Neuronal stem cell (in vitro differentiated cells): ENCODE measurements at places on chromosomes 2 and 18.

GRCh38 chr2:121558329-121558728 lies 27.6 kb downstream of the RNU4ATAC start:
- no peak for DNase-seq

GRCh38 chr2:182977463-182977862 lies 60.8 kb downstream of the NCKAP1 start:
- no peak for DNase-seq

- DNase-seq: no peak
Observed at GRCh38 chr2:207599636-207600035, 25.6 kb downstream of the METTL21A start.

DNA sequence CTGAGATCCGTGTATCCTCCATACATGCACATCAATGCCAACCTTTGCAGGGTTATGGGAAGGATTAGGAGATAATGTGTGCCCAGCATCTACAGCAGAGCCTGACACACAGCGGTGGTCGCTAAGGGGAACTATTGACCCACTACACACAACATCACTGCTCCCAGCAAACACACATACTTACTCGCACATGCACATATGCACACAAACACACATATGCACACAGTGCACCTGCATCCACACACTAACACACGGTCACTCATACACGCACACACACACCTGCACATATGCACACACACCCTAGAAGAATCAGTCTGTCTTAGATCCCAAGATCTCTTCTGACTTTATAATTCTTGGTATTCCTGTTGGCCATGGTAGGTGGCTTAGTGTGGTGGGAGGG lies 118.3 kb downstream of the GYPC start:
- no peak for DNase-seq

- DNase-seq: no peak
Observed at GRCh38 chr2:20093263-20094141, 42.1 kb upstream of the LAPTM4A start.

DNA sequence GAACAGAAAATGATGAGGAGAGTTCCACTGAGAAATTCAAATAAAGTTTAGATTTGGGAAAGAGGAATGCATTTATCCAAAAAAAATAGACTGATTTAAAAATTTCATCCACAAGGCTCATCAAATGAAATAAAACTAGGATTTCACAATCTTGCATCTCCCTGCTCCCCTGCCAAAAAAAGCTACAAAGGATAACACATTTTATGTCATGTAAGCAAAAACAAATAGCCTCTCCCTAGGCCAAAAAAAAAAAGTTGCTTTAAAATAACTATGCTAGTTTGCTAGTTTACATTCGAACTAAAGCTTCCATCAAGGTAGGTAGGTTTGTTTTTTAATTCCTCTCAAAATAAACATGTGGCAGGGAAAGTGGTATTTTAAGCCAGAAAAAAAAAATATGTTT lies 465.5 kb upstream of the ID2 start:
- DNase-seq: no peak

DNA sequence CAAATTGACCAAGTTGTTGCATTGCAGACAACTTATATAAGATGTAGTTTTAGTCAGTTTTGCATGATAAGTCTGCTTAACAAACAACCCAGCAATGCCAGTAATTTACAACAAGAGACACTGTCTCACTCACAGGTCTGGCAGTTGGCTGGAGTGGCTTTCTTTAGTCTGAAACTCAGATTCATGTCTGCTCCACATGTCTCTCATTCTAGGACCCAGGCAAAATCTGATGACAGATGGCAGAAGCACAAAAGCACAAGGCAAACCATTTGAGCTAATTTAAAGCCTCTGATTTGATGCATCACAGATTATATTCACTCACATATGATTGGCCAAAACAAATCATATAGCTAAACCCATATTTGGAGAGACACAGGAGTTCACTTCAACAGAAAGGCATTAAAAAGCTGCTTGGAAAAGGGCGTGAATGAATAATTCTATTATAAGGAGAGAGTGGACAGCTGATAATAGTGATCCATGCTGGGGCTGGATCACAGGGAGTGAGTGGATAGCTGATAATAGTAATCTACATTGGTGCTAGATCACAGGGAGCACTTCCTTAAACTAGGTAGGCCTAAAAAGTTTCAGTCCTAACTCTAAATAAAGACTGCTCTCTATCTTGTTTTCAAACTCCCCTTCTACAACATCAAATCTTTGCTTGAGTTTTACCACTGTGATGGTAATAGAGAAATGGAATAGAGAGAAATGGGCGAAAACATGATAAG lies 593.2 kb upstream of the ZNF804A start:
- no peak for DNase-seq

DNA sequence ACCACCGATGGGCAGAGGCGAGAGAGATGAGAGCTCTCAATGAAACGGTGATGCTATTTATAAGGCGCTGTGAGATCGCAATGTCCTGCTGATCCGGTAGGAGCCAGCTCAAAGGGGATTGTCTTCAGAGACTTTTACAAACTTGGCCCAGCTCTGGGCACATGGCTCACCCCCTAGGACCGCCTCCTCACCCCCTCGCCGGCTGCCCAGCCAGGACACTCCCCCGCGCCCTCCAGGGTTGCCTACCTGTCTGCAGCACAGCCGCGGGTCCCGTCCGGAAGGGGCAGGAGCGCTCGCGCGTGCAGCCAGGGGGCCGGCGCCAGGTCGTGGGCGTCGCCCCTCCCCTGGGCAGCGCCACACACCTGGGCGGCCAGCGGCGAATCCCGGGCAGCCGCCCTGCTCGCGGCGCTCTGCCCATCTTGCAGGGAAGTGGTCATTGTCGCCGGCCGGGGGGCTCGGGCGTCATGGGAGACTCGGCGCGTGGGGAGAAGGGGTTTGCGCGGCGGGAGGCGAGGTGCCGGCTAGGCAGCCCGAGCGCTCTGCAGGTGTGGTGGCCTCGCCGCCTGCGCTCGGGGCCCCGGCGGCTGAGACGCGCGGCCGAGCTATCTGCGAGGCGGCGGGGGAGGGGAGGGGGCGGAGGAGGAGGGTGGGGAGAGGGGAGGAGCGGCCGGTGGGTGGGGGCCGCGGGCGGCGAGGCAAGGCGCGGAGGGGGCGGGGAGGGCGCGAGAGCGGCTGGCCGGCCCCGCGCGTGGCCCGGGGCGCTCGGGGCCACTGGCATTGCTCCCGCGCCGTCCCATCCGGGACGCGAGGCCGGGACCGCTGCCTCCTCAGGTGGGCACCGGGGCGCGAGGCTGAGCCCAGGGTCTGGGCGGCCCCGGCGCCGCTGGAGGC lies at the start of gene GRB14:
TSS of gene GRB14 (minus strand) at position 610 of the 891 bp plus-strand sequence. CDS start at position 437, 173 bp downstream.
- DNase-seq: no peak

- no peak for DNase-seq
Observed at GRCh38 chr18:34911081-34911480, 130.1 kb upstream of the MAPRE2 start.

DNA sequence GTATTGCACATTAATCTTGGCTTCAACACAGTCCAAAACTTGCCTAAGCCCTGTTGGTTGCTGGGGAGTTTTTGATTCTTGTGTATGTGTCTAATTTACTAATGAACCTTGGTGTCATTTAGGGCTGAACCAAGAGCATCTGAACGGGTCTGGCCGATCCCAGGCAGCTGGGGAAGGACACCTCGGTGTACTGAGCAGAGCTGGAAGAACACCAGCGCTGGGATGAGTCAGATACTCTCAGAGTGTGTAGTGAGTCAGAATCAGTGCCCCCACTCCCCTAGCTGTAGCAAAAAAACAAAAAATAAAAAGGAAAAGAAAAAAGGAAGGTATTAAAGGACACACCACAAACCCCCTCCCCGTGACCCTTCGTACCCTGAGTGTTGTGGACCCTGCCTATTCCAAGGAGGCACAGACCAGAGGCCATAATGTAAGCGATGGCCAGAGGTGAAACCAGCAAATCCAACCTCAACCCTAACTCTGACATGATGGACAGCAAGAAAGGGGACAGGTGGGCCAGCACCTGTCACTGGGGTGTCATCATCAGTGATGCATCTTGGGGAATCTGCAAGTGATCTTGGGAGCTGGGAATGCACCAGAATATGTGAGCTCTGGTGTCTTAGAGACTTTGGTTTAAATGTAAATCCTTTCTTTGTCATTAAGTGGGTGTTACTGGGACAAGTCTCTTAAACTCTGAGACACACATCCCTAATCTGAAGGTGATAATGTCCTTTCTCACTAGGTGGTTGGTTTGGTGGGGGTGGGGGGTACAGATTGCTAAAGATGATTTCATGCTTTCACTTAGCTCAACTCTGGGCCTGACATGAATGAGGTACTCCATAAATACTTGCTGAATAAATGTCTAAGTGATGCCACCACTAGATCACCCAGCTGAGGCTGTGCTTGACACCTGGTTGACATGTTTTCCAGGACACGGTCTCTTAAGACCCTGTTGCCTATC lies 34.2 kb upstream of the NCOA1 start:
- no peak for DNase-seq

DNA sequence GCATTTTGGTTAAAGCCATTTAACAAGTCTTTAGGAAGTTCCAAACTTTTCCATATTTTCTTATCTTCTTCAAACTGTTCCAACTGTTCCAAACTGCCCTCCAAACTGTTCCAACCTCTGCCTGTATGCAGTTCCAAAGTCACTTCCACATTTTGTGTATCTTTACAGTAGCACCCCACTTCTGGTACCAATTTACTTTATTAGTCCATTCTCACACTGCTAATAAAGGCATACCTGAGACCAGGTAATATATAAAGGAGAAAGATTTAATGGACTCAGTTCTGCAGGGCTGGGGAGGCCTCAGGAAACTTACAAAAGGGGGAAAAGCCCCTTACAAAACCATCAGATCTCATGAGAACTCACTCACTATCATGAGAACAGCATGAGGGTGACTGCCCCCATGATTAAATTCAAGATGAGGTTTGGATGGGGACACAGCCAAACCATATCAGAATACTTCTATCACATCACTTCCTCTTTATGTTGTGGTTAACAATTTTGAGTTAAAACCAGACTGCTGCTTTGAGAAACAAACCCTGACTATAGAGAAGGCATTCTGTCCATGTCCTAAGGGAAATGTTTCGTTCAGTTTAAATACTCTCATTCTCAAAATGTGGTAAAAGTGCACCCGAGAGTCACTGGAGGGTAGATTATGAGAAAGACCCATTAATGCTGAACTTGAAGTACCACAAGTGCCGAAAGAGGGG lies 11.0 kb downstream of the IL18R1 start:
- no peak for DNase-seq

DNA sequence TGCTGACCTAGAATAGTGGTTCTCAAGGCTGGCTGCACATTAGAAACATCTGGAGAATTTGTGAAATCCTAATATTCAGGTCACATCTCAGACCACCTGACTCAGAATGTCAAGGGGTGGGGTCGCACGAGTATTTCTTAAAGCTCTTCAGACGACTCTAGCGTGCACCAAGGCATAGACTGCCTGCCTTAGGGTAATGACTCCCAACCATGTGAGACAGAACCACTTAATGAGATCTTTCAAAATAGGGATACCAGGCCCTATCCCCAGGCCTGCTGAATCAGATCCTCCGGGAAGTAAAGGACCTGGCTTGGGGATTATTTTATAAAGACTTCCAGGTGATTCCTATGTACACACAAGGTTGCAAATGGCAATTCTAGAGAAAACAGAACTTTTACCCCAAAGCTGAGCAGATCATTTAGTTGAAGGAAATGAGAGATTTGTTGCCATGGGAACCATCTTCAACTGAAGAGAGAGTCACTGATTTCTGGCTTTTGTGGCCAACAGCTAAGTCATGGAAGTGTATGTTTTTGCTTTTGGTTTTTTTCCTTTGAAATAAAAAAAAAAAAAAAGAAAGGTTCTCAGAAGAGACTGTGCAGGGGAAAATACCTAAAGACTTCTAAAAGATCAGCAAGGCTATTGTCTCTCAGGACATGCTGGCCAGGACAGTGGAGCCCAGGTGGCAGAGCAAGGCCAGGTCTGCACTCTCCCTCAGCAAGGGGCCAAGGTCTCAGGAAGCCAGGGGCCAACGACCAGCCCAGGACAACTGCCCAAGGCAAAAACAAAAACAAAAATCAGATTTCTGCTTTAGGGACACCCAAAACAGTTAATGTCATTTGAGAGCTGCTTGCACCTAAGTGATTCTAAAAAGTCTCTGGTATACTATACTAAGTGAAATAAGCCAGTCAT lies 15.3 kb upstream of the LOXHD1 start:
- DNase-seq: no peak
